Activated CD8-positive, alpha-beta T cell treated with anti-CD3 and anti-CD28 coated beads for 36 hours (primary cell): ENCODE measurements at places on chromosomes 5 and 9.

- DNase-seq, result no peak
Observed at GRCh38 chr5:51859624-51860023, 476.4 kb downstream of the ISL1 start.

GRCh38 chr9:32886021-32886420 lies 102.7 kb downstream of the TMEM215 start:
- no peak for DNase-seq

DNA sequence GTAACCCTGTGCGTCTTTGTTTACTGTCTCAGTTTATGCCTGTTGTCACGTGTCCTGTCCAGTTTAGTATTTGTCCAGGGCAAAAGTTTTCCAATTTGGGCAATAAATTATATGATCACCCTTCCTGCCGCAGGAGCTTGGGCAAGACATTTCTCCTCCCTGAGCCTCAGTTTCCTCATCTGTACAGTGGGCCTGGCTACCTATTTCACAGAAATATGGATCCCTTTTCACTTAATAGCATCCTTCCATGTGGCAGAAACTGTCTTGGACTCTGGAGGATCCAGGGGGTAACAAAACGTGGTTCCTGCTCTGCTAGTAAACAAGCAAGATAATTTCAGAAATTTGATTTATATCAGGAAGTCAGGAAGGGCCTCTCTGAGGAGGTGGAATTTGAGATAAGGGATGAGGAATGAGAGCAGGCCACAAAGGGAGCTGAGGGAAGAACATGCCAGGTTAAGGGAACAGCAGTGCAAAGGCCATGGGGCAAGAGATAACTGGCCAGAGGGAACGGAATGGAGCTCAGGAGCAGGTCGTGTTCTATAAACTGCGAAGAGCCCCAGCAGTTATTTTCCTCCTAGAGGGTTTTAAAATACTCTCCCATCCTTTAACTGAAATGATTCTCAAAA lies 15.1 kb upstream of the PPARGC1B start:
- no peak for DNase-seq

- DNase-seq, result no peak
Observed at GRCh38 chr9:32627394-32627954, 8.0 kb downstream of the TAF1L start.

GRCh38 chr9:81549500-81550206 lies 139.7 kb downstream of the TLE1 start:
- no peak for DNase-seq

- DNase-seq, result peak; percentile 57
Observed at GRCh38 chr9:112867275-112867991, 23.2 kb downstream of the SLC46A2 start.

DNA sequence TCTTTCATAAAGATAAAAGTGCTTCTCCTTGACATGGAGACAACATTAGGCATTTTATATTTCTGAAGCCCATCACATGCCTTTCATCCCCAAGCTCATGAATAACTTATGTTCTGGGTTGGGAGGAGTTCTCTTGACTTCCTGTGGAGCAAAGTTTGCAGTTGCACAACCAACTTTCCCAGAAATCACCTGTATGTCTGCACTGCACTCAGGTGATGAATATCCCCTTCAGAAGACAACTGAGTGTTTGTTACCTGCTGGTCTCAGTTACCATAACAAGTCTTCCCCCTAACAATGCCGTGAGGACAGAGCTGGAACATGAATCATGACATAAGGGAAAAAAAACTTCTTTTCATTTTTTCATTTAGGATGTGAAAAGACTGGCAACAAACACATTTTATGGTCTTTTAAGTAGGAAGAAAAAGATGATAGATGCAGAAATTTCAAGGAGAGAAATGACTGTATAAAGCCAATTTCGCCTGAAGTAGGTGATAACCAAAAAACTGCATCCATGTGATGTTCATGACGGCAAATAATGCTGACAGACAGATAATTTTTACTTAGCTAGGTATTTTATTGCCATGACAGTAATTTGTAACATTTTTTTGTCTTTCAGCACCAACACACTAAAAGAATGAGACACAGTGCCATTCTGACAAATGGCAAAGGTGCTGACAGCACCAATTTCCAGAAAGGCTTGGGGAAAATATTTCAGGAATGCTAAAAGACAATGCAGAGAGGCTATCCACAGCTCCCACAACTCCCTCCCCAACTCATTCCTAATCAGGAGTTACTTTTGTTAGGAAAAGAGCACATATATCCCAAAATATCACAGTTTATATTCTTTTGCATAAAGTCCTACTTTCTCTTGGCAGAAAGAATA lies 656.3 kb downstream of the PRELID2 start:
- DNase-seq, result no peak

DNA sequence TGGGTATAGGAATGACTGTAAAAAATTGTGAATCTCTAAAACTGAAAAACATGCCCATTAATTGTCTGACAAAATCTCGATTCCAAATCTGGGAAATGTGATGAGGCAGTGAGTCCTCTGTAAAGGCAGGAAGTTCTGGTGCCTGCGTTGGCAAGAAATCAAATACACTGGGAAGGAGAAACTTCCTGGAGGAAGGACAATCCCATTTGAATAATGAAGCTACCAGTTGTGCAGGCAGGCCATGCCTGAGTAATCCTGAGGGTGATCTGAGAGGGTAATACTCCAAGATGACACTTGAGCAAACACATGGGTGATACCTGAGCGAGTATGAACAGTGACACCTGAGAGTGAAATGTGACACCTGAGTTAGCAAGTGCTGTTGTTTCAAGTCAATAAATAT lies 49.7 kb downstream of the KIF24 start:
- DNase-seq, result no peak

DNA sequence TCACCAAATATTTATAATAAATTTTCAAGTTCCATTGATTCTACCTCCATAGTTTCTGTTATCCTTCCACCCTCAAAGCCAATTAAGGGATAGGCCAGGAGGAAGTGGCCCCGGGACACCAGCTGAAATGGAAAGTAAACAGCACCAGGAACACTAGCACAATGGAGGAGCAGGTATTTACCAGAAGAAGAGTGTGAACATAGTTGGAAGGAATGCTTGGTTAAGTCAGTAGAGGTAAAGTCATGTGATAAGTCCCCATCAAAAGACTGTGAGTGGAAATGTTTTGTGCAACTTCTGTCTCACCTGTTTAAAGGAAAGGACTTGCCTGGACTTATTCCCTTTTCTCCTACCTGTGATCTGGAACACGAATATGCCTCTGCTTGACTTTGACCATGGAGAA lies 146.7 kb upstream of the RAI14 start:
- no peak for DNase-seq
